GM18507 (cell line): ENCODE measurements at places on chromosomes 16 and 17.

GRCh38 chr16:57887711-57888110 is 83.2 kb downstream of the CNGB1 start:
- no peak for DNase-seq

DNA sequence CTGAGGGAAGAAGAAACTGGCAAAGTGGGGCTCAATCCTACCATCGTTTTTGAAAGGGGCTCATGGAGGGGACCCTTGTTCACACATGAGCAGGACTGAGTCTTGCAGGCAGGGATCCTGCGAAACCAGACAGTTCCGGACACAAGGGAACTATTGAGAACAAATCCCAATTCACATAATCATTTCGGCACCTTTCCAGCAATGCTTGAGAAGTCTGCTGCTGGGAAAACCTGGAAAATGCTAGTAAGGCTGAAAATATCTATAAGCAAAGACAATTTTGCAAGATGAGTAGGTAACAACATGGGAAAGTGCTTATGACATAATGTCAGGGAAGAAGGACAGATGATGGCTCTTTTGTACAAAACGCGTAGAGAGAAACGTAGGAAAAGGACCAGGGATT is 52.1 kb upstream of the BPTF start:
- DNase-seq = no peak

- DNase-seq = no peak
These were observed 304.4 kb downstream of the SEC14L1 start for GRCh38 chr17:77444984-77445759.

DNA sequence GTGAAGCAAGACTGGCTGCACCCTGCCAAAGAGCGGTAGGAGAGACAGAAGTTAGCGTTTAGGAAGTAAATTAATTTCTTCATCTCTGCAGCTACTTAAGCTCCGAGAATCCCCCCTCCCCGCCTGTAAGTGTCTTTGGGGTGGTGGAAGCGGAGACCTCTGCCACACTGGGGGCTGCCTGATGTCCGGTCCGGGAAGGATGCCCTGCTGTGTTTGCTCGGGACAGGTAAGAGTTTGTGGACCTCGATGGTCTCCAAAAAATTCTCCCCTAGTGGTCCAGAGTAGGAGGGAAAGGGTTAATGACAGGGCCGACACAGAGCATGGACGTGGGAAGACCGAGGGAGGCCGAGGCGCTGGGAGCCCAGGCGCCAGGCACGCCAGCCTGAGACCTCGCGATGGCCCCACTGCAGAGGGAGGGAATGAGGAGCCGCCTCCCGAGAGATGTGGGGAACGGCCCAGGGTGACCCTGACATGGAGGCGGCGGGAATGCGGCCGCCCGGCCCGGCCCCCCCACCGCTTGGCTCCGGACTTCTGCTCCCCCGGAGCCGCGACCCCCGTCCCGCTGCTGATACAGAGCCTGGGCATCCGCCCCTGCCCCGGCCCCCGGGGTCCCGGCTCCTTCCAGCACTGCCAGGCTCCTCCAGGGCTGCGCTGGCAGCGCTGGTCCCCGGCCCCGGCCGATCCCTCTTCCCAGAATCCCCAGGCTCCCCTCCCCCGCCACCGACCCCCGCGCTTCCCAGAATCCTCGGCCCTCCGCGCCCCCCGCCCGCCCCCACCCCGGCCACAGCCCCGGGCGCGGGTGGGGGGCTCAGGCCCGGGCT is 680 bp downstream of the ZNF629 start:
- no peak for DNase-seq

DNA sequence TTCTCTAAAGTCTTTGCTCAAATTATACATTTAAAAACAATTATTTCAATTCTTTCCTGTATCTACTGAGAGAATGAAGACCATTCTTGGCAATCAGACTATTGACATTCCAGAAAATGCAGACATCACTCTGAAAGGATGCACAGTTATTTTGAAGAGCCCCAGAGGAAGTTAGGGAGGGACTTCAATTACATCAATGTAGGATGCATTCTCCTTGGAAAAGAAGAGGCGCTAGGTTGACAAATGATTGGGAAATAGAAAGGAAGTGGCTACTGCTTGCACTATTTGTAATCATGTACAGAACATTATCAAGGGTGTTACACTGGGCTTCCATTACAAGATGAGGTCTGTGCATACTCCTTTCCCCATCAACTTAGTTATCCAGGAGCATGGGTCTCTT is 74.3 kb downstream of the SSH2 start:
- no peak for DNase-seq

GRCh38 chr17:81140018-81140417 is 25.3 kb upstream of the PVALEF start:
- no peak for DNase-seq

- DNase-seq = no peak
These were observed 225.5 kb downstream of the STX8 start for GRCh38 chr17:9350080-9350479.

DNA sequence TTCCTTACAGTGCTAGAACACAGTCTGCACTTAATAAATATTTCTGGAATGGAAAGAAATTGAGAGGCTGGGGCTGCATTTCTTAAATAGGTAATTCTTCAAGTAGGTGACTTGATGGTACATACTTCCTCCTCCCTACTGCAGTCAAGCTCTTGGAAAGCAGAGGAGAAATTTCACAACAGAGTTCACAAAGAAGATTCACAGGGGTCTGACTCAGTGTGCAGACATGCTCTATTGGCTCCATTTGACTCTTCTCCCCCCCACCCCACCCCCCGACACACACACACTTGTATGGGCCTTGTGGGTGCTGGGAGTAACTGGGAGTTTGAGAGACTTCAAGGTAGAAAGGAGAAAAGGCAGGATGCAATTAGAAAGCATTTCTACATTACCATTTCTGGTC is 6.2 kb upstream of the MYOCD start:
- DNase-seq = no peak

DNA sequence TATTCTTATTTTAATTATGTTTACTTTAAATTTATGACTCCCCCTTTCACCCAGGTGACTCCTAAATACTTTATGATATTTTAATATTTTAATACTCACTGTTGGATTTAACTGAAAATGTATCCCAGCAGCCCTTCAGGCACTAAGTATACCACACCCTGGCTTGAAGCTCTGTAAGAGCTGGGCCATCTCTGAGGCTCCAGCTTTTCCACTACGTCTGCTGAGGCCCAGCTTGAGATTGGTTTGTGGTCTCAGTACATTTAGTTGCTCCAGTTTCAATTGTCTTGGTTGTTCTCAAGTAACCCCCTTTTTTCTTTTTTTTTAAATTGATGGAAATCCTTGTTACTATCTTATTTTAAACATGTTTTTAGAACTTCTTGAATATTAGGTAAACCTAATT is 27.0 kb upstream of the CAPNS2 start:
- DNase-seq = no peak
